A549 treated with CORT108297 at 1 μM for 4 hours (cell line): ENCODE measurements at places on chromosomes 6 and 20. TPM values are rescaled to one million over a fixed set of nuclear protein-coding genes. Genes with fewer than 3 reads are reported as not detected.

Gene TCP11
- not detected in 5 replicates for total RNA-seq

Gene RFX6
- total RNA-seq = 0.03 TPM in 1 of 5 replicates, not detected in the others

Gene STX11
- 1.9 to 2.3 TPM (median 2.1 TPM) in 5 replicates for total RNA-seq

Gene NRM
- total RNA-seq = 20.0 to 29.7 TPM (median 29.0 TPM) in 5 replicates

Gene OR2J3
- not detected in 5 replicates for total RNA-seq

Gene SSTR4
- total RNA-seq = 0.06 to 0.15 TPM (median 0.09 TPM) in 4 of 5 replicates, not detected in the other

Gene MAVS
- total RNA-seq = 17.9 to 25.4 TPM (median 21.1 TPM) in 5 replicates

Gene VSX1
- total RNA-seq = 1.0 to 1.2 TPM (median 1.1 TPM) in 5 replicates

Gene PPP1R10
- 26.3 to 47.1 TPM (median 29.0 TPM) in 5 replicates for total RNA-seq

Gene EYS
- 0.01 to 0.19 TPM (median 0.13 TPM) in 4 of 5 replicates, not detected in the other for total RNA-seq

Gene EDEM2
- total RNA-seq = 46.9 to 50.2 TPM (median 48.8 TPM) in 5 replicates

Gene HSPA1L
- total RNA-seq = 1.5 to 2.2 TPM (median 1.8 TPM) in 5 replicates

Gene BEND6
- total RNA-seq = 0.85 to 1.4 TPM (median 0.98 TPM) in 5 replicates

Gene PSMB8
- 20.3 to 22.9 TPM (median 21.4 TPM) in 5 replicates for total RNA-seq

Gene FILIP1
- total RNA-seq = 0.18 to 0.53 TPM (median 0.32 TPM) in 5 replicates

Gene TMEM14C
- total RNA-seq = 148 to 182 TPM (median 158 TPM) in 5 replicates

Gene SLC17A4
- not detected in 5 replicates for total RNA-seq

Gene DLGAP4
- 57.5 to 73.4 TPM (median 66.9 TPM) in 5 replicates for total RNA-seq

Gene CRISP1
- total RNA-seq = not detected in 5 replicates

Gene NNAT
- not detected in 5 replicates for total RNA-seq

Gene NEURL2
- 0.82 to 1.8 TPM (median 1.5 TPM) in 5 replicates for total RNA-seq

Gene KCNK16
- not detected in 5 replicates for total RNA-seq

Gene MAPK13
- 0.55 to 1.3 TPM (median 0.73 TPM) in 5 replicates for total RNA-seq

Gene OXT
- total RNA-seq = not detected in 5 replicates
